ENCODE measurements at places on chromosomes 5 and 9.

DNA sequence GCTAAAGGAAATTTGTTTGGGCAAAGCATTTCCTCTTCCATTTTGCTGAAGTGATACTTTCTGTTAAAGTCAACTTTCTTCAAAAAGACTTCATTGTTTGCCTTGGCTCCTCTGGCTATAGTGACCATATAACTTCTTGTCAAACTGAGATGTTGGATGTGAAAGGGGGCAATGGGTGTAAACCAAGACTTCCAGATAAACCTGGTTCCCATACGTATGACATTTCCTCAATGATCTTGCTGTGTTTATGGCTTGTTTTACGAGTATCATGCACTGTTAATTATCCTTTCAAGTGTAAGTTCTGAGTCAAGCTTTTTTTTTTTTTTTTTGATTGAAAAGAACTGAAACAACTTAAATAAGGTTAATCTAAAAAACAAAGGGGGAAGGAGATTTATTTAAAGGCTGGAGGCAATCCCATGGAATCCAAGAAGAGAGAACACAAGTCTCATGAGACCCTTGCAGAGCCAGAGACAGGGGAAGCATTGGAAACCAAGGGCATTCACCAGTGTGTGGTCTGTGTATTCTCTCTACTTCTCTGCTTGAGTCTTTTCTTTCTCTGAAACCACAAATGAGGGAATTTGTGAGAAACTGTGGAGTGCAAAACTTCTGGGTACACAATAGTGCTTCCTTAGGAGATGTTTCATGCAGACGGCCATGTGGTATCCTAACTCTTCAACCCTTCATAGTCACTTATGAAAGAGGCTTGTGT, 335.3 kb downstream of the RAB3C start:
- DNase-seq, result no peak

GRCh38 chr5:168962306-168962705, 338.6 kb downstream of the SLIT3 start:
- DNase-seq, result no peak

GRCh38 chr9:83466351-83466750, 71.8 kb downstream of the FRMD3 start:
- DNase-seq, result no peak

GRCh38 chr5:134642931-134643530, 5.6 kb upstream of the SEC24A start:
- no peak for DNase-seq

- peak; percentile 32 for DNase-seq
These were observed 39.0 kb upstream of the OSMR start for GRCh38 chr5:38806775-38807258.

GRCh38 chr5:173016598-173017046, 33.1 kb downstream of the ATP6V0E1 start:
- no peak for DNase-seq

GRCh38 chr5:158484150-158484549, 615.6 kb downstream of the EBF1 start:
- DNase-seq, result no peak

DNA sequence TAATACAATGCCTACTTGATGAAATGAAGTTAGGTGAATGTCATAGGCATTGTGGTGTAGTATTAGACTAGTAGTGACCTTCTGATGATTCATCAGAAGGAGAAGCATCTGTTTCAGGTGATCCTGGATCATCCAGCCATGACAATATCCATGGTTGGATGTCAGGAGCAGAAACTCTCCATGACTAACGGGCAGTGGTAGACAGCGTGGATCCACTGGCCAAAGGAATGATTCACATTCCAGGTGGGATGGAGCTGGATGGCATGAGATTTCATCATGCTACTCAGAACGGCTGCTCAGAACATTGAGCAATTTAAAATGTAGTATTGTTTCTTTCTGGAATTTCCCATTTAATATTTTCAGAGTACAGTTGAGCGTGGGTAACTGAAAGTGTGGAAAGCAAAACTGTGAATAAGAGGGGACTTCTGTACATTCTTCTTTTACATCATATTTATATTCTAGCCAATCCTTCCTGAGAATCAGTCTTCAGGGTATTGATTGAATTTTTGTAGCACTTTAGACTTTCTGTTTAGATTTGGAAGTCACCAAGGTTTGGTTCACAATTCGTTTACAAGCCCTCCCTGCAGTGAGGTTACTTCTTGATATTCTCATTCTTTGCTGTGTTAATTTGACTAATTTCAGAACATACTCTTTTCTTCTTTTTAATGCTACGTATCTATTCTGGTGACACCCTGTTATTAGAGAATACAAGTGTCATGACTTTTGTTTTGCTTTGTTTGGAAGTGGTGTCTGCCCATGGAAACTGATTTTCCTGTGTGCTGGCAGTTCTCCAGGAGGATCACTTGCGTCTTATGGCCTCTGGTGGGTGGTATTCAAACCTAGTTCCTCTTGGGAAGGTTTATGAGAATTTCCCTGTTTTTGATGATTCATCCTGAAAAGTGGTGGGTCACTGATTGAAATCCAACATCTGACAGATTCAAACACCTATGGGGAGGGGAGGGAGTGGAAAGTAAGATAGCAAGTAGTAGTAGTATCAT, 12.2 kb upstream of the CLINT1 start:
- DNase-seq, result no peak

GRCh38 chr5:141914199-141914743, 9.4 kb upstream of the DELE1 start:
- DNase-seq, result peak; percentile 10

GRCh38 chr5:66660396-66660795, 64.2 kb downstream of the MAST4 start:
- DNase-seq, result no peak

DNA sequence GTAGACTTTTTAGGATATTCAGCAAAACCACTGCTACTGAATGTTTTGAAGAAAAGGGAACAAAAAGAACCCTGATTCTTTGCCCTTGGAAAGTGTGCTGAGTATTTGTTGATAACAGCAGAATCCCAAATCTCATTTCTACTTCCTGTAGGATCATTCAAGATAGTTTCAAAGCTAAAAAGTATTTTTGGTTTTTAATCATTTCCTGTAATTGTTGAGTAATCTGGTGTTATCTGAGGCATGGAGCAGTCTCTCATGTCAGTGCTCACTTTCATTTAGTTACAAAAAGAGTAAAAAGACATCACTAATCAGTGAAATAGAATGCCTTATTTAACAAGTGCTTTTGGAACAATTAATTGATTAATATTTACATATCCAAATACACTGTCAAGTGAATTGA, 56.1 kb downstream of the ITGA2 start:
- no peak for DNase-seq

- no peak for DNase-seq
These were observed 122.7 kb upstream of the SLC28A3 start for GRCh38 chr9:84463272-84463671.

GRCh38 chr5:33827885-33828284, 63.9 kb downstream of the ADAMTS12 start:
- DNase-seq, result no peak

DNA sequence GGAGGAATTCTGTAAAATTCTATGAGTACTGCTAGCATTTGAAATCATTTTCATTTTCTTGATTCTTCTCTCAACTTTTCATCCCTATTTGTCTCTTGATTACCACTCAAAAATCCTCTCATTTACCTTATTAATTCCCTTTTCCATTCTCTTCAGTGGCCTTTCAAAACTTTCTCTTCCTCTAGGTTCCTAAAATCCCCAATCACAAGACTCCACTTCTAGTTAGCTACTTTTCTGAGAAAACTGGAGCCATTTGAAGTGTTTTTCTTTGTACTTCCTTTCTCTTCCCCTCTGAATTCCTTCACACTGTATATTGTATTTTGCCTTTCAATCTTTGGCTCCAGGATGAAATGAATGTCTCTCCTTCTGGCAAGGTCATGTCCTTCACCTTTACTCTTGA, 61.3 kb upstream of the NR4A3 start:
- no peak for DNase-seq

All from stimulated activated CD4-positive, alpha-beta T cell treated with anti-CD3 and anti-CD28 coated beads, Interleukin-1b, Interleukin-23, amount 100 ng/mL, for 48 hours (primary cell).